ENCODE measurements at places on chromosomes 3 and 15.

DNA sequence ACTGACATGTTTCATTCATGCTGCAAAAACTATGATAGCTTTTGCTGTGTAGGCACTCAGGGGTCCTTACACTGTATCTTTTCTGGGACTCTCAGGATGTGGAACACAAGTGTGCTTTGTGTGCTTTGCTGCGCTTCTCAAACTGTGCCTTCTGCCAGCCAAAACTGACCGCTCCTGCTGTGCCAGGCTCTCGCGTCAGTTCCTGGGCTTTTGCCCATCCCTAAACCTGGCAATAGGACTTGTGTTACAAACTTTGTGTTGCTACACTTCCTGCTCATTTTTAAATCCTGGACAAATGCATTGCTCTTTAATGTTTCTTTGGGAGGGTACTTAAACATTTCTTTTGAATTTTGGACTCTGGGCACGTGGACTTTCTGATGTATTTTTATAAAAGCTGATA is 60.3 kb downstream of the DIPK2A start:
- no peak for DNase-seq

GRCh38 chr3:78741066-78741645 is 1026.6 kb downstream of the ROBO1 start:
- no peak for DNase-seq

GRCh38 chr15:36831904-36832287 is 252.5 kb downstream of the CDIN1 start:
- no peak for DNase-seq

DNA sequence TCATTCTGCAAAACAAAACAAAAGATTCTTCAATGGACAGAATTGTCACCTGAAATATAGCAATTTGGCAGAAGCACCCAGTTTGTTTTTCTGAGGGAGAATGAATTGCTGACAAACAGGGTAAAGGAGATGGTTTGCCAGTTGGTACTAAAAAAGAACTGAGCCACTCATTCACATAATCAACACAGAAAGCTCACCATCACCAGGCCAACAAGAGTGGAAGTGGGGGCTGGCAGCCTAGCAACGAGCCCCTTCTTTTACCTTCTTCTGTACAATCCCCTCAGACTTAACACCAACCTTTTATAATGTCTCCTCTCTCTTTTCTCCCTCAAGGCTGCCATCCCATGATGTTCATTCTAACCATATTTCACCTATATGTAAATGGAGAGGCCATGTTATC is 5.9 kb downstream of the TOP2B start:
- no peak for DNase-seq

- no peak for DNase-seq
These were observed 1.7 kb upstream of the LINGO1 start for GRCh38 chr15:77634266-77634962.

- DNase-seq, result no peak
These were observed 58.4 kb downstream of the GAP43 start for GRCh38 chr3:115681736-115682135.

DNA sequence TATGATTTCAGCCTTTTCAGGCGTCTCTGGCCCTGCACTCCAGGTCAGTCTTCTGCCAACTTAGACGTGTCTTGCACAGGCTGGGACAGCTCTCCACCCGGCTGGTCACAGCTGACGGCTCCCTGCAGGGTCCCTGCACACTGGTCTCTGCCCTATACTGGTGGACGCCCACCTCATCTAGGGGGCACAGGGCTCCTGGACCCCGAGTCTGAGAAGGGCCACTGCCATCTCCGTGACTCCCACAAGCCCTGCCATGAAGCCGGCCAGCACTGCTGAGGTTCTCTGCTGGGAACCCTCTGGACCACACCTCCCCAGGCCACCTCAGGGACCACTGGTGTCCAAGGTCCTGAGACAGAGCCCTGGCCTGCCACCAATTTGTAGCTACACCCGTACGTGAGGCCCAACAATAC is 40.5 kb downstream of the CYFIP1 start:
- no peak for DNase-seq

DNA sequence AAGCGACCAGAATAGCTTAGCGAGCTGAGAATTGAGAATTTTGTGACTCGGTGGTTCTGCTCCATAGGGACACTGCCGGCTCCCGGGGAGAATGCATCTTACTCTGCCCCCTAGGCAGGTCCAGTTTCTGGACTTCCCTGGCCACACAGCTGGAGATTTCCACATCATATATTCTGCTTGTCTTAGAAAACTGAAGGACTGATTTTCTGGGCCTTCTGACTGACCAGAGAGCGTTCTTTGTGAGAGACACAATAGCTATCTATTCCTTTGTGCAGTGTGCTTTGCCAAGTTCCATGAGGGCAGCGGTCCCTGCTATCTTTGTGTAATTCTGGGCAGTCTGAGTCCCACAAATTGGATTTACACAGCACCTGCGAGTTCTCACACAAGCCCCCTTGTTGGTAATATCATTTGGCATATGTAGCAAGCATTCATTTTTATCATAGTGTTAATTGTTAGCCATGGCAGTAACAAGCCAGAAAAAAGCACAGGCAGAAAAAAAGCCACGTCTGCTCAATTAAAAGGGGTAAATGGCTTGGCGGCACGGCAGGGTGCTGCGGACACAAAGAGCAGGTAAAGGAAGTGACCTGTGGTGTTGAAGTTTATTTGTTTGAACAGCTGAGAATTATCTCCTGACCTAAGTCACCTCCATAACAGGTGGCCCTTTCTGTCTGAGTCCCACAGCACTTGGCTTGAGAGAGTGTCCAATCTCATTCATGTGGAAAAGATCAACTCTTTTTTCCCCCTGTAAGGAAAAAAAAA is 688.7 kb downstream of the TUSC7 start:
- DNase-seq, result no peak

DNA sequence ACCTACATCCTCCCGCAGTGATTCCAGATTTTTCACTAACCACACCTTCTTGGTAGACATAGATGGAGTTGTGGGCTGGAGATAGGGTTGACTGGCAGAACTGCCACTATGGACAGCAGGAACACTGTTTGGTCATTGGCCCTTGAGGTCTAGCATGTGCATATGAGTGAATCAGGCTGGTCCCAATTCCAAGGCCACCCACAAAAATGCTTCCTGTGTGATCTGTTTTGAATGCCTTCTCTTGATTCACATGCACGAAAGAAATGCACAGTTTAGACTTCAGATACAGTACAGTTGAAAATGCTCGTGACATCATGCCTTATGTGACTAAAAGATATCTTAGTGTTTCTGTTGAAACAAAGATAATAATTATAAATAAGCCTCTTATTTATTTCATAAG is 285.8 kb upstream of the SEMA6D start:
- no peak for DNase-seq

DNA sequence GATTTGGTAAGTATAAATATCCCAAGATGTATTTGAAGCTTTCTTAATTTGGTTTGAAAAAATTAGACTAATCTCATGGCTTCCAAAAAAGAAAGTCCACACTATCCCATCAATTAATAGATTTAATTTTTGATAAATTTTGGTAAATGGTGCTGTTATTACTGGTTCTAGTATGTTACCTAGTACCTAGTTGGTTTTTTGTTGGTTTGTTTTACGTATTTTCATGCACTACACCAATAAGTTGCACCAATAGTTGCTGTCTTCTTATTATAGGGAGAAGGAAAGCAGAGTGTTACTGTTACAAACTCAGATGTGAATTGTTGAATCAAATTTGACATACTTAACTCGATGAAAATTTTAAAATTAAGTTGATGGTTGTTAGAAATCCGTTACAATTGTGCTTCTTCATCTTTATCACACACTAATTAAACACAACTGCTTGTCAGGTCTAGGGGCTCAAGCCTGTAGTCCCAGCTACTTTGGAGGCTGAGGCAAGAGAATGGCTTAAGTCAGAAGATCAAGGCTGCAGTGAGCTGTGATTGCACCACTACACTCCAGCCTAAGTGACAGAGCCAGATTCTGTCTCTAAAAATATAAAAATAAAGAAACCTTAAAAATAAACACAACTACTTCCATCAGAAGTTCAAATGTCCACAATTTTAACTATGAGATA is 23.1 kb upstream of the MBNL1 start:
- no peak for DNase-seq

DNA sequence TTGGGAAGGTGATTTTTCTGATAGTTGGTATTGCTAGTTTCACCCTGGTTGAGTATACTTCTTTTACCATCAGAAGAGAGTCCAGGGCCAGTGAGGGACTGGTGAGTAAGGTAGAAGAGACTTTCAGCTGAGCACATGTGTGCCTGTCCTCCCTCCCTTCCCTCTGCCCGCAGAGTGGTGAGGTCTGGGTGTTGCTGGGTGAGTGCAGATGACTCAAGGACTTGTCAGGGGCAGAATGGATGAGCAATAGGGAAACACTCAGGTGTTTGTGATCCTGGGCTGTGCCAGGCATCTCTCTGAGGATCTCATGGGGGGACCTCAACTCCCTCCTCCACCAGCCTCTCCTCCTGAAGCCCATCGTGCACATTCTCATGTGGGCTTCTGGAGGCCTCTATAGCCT is 76.0 kb upstream of the GSK3B start:
- DNase-seq, result no peak

DNA sequence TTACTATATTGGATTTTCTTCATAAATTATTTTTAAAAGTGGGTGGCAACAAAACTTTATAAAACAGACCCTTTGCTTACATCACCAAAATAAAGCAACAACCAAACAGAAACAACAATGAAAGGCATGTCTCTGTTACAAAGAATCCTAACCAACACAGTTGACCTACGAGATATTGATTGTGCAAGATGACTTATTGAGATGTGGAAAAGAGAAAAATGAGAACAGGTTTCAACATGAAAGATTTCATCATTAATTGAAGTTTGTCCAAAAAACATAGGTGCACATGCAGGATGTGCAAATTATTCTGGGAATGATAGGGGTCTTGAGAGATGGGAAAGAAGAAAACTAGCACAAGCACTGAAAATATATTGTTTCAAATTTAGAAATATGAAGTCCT is 9.0 kb downstream of the GMNC start:
- no peak for DNase-seq

GRCh38 chr3:155428563-155428962 is 135.1 kb upstream of the STRIT1 start:
- no peak for DNase-seq

GRCh38 chr3:195071011-195071728 is 199.8 kb downstream of the XXYLT1 start:
- DNase-seq, result no peak

GRCh38 chr3:140113996-140114788 is 179.2 kb downstream of the CLSTN2 start:
- DNase-seq, result no peak
